B cell (primary cell): ENCODE measurements at places on chromosomes 2 and 18.
A peak's percentile ranks its signal among the peaks of the same experiment; 100 is the strongest.

GRCh38 chr2:25960920-25961319 is 21.4 kb downstream of the KIF3C start:
- DNase-seq, result no peak

GRCh38 chr2:208935531-208935930 is 488.3 kb upstream of the MAP2 start:
- no peak for DNase-seq

DNA sequence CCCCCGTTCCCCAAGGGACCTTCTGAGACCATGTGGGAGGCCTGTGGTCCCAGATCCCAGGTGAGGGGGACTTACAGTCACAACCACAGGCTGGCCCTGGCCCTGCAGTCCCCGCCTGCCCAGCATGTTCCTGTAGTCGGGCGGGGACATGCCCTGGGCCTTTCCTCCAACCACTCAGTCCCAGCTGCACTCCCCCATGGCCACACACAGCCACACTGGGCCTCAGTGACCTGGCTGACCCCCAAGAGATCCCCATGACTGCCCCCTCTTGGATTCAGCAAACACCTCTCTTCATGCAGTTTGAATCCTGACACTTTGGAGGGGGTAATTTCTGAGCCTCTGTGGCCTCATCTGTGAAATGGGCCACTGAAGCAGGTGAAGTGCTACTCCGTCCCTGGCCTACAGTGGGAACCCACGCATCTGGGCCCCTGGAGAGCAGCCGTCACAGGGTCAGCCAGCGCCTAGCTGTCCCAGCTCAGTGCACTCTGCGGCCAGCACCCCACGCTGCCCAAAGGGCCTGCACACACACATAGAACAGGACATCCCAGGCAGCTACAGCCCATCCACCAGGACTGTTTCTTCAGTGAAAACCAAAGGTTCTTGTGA is 12.7 kb upstream of the ARHGEF4 start:
- no peak for DNase-seq

DNA sequence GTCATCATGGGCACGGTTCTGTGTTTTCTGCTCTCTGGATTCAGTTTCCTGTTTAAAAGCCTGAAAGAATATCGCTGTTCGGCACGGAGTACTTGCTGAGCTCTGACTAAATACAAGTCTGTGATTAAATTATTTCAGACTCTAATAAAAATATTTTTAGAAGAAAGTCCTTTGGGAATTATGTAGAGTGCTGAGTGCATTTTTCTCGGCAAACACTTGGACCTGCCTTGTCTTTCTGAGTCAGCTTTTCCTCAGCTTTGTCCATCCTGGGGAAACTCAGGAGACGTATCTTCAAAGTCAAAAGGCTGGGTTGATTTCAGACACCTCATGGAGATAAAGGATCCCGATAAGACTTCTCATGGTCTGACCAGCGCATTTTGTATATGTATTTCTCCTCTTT is 45.9 kb downstream of the IL1R2 start:
- no peak for DNase-seq

GRCh38 chr2:199819746-199820145 is 31.2 kb downstream of the FTCDNL1 start:
- DNase-seq, result no peak

GRCh38 chr2:20317197-20317596 is 33.4 kb downstream of the PUM2 start:
- no peak for DNase-seq

GRCh38 chr18:10455726-10456453 is 1.5 kb downstream of the APCDD1 start:
- DNase-seq, result no peak

- no peak for DNase-seq
Observed at GRCh38 chr18:34153711-34154110, 71.0 kb downstream of the NOL4 start.

DNA sequence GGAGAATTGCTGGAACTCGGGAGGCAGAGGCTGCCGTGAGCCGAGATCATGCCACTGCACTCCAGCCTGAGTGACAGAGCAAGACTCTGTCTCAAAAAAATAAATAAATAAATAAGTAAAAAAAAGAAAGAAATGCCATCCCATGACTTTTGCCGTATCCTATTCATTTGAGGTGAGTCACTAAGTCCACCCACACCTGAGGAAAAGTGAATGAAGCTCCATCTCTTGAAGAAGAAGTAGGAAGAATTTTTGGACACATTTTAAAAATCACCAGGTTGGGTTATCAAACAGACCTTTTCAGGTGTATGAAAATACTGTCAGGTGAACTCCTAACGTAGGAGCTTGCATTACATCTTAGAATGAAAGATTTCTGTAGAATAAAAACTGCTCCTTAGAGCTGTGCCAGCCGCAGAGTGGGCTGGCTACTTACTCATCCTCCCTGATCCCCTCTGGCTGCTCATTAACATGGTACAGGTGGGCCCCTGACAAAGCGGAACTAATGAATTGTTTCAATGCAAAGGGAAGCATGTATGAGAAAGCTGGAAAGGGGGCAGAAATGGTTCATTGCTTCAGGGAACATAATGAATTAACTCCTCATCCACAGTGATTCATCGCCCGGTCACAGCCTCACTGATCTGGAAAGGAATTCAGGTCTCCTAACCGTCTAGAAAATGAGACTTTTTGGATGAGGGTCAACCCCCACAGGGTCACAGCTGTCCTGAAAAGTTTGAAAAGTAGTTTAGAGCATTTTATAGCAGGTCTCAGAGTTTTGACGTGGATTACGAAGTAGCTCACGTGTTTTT is 191.4 kb downstream of the SPP2 start:
- DNase-seq, result no peak

DNA sequence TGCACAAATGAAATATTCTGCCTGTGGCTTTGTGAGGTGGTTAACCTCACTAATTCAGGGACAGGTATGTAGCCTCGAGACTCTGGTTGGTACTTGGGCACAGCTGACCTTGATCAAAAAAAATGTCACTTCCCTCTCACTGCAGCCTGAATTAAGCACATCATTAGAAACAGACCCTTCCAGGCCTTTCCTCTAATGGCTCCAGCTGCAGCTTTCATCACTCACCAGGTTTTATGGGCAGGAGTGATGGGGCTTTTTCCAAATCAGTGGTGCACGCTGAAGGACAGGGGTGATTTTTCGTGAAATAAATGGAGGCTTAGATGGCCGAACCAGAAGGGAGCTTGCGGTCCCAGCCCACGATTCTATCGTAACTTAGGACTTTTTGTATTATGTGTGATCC is 213.0 kb upstream of the RAB12 start:
- no peak for DNase-seq

GRCh38 chr2:63587814-63588384 is 378 bp downstream of the WDPCP start:
- no peak for DNase-seq

DNA sequence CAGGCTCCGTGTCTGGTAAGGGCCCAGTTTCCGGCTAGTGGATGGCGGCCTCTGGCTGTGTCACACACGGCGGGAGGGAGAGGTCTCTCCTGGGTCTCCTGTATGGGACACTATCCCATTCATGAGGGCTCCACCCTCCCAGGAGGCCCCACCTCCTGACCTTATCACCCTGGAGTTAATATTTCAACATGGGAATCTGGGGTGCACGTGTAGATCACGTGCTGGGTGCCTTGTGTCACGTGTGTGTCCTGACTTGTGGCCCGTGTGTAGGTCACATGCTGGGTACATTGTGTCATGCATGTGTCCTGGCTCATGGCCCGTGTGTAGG is 9.9 kb downstream of the NEU4 start:
- peak; percentile 30 for DNase-seq

- DNase-seq, result no peak
Observed at GRCh38 chr2:199160081-199160480, 297.7 kb downstream of the SATB2 start.

DNA sequence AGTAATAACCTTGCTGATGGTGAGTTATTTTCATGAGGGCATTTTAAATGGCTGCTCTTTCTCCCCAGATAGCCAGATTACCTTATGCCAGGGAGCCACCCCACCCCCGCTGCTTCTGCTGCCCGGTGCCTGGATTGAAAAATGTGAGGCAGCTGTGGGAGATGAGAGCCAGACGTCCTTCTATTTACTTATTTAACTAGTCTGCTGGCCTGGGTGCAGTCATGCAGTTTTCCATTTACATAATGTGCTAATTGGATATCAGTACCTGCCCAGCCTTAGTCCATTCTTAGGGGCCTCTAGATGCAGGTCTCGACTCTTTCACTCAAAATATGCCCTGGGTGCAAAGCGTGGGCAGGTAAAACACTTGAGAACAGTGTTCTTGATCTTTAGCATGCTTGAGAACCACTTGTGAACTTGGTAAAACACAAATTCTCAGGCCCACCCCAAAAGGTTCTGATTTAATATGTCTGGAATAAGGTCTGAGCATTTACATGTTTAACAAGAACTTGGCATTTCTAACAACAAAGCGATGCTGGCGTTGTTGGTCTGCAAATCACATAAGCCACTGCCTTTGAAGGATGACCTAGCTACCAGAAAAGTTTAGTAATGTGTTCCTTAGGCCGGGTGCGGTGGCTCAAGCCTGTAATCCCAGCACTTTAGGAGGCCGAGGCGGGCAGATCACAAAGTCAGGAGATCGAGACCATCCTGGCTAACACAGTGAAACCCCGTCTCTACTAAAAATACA is 154.3 kb downstream of the NRP2 start:
- DNase-seq, result no peak

DNA sequence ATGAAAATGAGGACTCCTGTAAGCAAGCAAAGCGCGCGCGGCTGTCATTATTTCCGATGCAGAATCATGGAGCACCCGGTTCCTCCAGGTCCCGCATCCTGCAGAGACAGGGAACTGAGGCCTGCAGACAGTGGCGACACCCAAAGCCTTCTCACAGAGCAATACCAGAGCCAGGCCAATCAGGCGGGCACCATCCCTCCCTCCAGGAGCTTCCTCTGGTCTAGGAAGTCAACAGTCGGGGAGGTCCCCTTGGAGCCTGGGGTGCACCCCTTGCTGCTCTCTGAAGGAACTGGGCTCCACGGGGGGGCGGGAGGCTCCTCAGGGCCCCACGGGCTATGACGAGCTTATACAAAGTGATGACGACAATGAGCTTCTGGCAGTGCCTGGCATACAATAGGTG is 60.3 kb upstream of the HPCAL1 start:
- DNase-seq, result no peak

DNA sequence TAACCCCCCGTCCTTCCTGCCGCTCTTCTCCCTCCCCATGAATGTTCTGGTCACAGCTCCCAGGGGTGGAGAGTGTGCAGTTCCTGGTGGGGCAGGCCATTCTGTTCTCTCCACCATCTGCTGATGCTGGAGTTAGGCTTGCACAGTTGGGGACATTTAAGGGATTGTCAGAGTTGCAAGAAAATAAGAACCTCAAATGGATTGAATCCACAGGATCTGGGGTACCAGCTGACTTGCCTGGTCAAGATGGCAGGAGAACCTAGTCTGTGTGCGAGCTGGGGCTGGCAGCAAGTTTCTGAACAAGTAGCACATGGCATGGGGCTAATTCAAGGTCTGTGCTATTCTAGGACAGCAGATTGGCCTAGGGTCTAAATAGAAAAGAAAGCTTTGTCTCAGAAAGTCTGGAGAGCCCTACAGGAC is 60.8 kb upstream of the TXNDC2 start:
- no peak for DNase-seq

- no peak for DNase-seq
Observed at GRCh38 chr2:220226546-220226945, 599.1 kb downstream of the SLC4A3 start.

- no peak for DNase-seq
Observed at GRCh38 chr2:39741871-39742270, 37.2 kb downstream of the THUMPD2 start.

- DNase-seq, result no peak
Observed at GRCh38 chr2:165500001-165500400, 30.5 kb downstream of the CSRNP3 start.

DNA sequence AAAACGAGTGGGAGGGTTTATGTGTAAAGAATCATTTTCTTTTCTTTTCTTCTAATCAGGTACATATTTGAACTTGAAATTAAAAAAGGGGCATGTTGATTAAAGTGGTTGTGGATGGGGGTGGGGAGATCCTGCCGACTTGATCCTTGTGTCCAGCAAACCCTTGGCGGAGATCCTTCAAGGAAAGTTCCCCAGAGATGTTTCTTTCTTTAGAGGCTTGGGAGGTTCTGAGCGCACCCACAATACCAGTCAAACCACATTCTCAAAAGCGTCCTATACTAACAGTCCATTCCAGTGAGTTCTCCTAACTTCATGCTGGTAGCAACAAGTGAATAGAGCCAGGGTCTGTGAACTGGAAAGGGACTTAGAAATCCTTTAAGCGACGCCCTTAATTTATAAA is 49.2 kb downstream of the MYCN start:
- DNase-seq, result no peak

- no peak for DNase-seq
Observed at GRCh38 chr2:210128961-210129360, 42.2 kb downstream of the KANSL1L start.

- DNase-seq, result no peak
Observed at GRCh38 chr2:190607657-190608357, 41.1 kb upstream of the NAB1 start.

DNA sequence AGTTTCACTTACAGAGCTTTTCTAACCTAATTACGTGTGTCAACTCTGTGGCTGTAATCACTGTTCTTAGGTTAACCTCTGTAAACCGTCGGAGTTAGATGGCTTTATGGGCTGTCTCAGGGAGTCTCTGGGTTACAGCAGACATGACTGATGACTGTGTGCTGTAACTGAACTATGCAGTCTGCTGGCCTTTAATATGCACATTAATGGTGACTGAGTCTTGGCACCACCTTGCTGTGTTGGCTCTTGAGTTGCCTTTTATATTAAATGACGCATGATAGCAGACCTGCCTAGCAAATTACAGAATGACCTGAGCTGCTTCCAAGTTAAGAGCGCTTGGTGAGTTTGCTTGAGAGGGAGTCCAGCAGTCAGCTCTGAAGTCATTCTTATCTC is 90.1 kb downstream of the ACKR3 start:
- DNase-seq, result no peak

GRCh38 chr2:170817093-170818035 is 677 bp downstream of the GAD1 start:
- peak; percentile 61 for DNase-seq

DNA sequence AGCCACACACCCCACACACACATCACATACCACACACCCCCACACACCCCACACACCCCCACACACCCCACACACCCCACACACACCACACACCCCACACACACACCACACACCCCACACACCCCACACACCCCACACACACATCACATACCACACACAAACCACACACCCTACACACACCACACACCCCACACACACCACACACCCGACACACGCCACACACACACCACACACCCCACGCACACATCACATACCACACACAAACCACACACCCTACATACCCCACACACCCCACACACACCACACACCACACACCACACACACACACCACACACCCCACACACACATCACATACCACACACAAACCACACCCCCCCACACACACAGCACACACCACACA is 22.4 kb downstream of the TWIST2 start:
- no peak for DNase-seq
